Hindlimb muscle (tissue), 1 donor: ENCODE measurements at places on chromosomes 16 and 17.

GRCh38 chr16:4987580-4988374, 29.6 kb downstream of the SEC14L5 start:
- no peak for DNase-seq

DNA sequence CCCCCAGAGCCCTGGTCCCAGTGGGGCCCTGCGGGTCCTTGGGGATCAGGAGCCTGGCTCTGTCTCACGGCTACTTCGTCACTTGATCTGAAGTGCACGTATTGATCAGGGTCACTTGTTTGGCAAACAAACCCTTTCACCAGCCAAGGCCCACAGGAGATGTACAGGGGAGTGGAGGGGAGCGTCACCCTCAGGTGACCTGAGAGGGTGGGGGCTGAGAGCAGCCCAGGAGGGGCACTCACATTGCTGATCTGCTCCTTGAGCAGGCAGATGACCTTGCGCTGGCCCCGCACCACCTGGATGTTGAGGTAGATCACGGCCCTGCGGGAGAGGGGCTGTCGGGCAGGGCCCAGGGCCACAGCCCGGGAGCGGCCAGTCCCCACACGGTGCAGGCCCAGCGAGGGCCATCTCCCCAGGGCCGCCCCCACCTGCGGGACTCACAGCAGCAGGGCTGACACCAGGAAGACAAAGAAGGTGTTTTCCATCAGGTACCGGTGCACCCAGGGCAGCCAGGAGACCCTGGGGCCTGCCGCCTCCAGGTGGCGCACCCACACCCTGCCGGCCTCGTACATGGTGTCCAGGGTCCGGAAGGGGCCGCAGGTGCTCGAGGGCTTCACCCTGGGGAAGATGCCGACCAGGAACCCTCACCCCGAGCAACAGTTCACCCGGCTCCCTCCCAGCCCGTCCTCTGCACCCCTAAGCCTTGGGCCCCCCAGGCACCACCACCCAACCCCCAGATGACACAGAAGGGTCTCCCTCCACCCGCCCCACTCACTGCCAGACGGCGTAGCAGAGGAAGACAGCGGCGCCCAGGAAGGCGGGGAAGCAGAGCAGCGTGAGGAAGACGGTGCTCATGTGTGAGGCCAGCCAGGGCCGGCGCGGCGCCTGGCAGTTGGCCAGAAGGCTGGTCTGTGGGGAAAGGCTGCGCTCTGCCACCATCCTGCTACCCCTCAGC, 11.3 kb downstream of the TMC6 start:
- DNase-seq = no peak

- no peak for DNase-seq
Measured at GRCh38 chr16:25224731-25225319, 8.1 kb downstream of the AQP8 start.

DNA sequence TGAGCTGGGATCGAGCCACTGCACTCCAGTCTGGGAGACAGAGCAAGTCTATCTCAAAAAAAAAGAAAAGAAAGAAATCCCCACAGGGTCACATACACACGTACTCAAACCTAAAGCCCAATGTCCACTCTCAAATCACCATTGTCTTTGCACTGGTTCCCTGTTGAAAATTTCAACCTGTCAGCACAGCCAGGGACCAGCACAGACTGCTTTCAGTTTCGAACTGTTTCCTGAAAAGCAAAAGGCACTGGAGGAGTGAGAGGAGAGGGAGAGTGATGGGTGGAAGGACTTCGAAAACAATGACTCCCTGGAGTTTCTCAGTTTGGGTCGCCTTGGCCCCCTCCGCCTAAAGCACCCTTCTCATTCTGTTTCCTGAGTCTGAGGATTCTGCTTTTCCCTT, 9.0 kb upstream of the CD300C start:
- DNase-seq = no peak

DNA sequence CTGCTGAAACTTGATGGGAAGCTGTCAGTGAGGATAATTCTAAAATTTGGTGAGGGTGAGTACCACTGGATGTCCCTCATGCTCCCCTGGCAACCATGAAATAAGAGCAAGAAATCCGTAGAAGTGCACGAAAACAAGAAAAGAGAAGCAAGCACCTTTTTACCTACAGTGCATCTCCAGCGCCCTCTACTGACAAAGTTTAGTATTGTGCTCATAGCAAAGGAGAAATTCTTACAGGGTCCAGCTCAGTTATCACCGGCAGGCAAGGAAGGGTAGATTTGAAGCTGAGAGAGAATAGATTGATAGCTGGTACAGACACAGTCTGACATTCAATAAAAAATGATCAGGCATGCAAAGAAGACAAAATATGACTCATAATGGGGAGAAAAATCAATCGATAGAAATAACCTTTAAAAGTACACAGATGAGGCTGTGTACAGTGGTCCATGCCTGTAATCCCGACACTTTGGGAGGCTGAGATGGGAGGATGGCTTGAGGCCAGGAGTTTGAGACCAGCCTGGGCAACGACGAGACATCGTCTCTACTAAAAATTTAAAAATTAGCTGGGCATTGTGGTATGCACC, 28.3 kb upstream of the TEX2 start:
- DNase-seq = no peak

- no peak for DNase-seq
Measured at GRCh38 chr16:48958681-48959080, 323.0 kb downstream of the CBLN1 start.

GRCh38 chr16:78639775-78640174, 540.3 kb downstream of the WWOX start:
- DNase-seq = no peak

GRCh38 chr17:57744195-57745170, 616 bp downstream of the CCDC182 start:
- no peak for DNase-seq
